ENCODE measurements at places on chromosomes 1 and 21.

- peak; percentile 13 for DNase-seq
Observed at GRCh38 chr1:92961896-92962752, 862 bp upstream of the DIPK1A start.

- DNase-seq: no peak
Observed at GRCh38 chr1:22344851-22345560, 106.6 kb upstream of the ZBTB40 start.

GRCh38 chr1:176696689-176697088 is 233.7 kb downstream of the PAPPA2 start:
- no peak for DNase-seq

- no peak for DNase-seq
Observed at GRCh38 chr1:145994391-145995120, 1.8 kb downstream of the TXNIP start.

GRCh38 chr1:32051706-32052105 is 21.0 kb upstream of the TMEM39B start:
- no peak for DNase-seq
